ENCODE measurements at places on chromosomes 13 and 19.

- no peak for DNase-seq
Measured at GRCh38 chr13:28741084-28741491, 22.3 kb upstream of the SLC46A3 start.

DNA sequence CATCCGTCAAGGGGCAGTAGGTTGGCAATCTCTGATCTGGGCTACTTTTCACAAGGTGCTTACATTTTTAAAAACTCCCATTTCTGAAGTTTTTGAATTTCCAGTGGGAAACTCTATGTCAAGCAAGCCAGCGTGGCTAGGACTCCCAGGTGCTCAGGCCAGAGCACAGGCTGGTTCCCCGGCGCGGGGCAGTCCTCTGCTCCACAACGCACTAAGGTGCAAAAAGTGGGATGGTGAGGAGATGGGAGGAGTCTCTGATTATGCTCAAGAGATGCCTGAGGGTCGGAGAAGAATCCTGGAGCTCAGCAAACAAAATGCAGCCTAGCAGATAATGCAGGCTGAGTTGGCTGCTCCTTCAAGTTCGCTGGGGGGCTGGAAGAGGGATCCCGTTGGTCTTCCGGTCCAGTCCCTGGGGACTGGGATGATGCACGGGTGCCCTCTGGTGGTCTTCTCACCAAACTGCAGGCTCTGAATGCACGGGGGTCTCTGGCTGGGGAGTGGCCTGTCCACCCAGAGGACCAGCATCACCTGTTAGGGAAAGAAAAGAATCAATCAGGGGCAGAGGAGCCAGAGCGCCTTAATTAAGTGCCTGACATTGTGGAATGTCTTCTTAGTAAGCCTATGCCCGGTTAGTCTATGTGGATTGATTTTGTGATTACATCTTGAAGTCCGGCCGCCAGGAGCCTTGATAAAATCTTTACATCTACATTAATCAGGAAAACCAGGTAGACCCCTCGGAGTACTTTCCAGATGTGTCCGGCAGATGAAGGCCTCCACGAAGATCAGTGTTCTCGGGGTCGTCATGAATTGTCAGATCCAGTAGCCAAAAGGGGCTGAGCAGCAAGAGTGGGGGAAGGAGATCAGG is 244.4 kb upstream of the MAB21L1 start:
- peak; percentile 50 for DNase-seq

- no peak for DNase-seq
Measured at GRCh38 chr19:23587546-23587945, 99.5 kb downstream of the ZNF675 start.

DNA sequence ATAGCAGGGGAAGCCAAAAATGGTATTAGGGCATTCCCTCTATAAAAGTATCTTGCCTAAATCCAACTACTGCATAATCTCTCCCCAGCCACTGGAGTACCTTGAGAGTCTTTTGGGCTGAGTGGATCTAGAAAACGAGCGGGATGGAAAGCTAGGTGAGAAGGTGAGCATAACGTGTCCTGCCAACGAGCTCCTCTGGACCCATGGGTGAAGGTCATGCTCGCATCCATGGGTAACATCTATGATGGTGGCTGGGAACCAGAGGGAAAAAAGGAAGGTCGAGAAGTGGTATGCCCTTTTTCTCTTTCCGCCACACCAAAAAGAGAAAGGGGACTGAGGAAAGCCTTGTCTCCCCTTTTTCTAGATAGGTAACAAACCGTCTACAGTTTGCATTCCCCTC is 63.0 kb downstream of the ZNF208 start:
- no peak for DNase-seq

DNA sequence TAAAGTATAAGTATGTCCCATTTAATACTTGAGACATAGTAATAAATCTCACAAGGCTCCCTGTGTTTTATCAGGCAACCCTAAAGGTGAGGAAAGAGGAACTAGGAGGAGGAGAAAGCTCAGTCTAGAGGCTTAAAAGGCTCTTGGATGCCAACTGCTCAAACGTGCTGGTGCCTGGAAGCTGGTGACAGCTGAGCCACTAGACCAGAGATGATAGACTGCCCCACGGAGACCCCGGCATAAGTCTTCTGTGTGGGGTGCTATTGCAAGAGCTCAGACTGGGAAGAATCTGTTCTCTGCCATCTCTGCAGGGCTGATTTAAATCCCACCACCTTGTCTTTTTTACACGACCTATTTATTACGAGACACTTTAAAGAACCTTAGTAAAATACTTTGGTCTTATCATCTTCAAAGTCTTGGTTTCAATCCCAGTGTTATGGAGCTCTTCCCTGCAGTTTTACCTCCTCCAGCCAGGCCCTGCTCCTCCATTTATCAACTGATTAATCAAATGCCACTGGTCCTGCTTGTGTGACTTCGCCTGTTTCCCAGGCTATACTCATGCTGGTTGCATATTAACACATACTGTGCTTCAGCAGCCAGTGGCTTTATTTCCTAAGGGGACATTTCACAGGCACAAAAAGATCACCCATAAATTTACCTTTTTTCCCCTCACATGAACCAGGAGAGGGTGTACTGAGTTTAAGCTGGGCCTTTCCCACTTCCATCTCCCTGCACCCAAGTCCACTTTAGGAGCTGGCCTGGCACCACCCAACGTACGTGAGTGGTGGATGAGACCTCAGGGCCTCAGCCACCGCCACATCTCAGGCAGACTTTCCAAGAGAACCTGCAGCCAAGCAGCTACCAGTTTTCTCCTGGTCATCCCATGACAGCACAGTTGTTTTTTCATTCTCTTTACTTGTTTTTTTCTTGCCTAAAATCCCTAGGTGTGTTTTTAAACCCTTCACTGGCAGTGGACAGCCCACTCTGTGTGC is 7.8 kb upstream of the ATP12A start:
- DNase-seq = no peak

GRCh38 chr13:28492569-28493367 is 2.2 kb downstream of the FLT1 start:
- DNase-seq = peak; percentile 12

GRCh38 chr13:40352380-40352778 is 314.1 kb downstream of the FOXO1 start:
- no peak for DNase-seq

All from activated CD4-positive, alpha-beta T cell treated with anti-CD3 and anti-CD28 coated beads, Interleukin-2, amount 50 U/mL, for 48 hours (primary cell).